ENCODE measurements at places on chromosomes 1 and 21.
A peak's percentile ranks its signal among the peaks of the same experiment; 100 is the strongest.

- peak; percentile 69 for DNase-seq
Observed at GRCh38 chr1:45306319-45306718, 20.4 kb upstream of the HPDL start.

GRCh38 chr1:218969006-218969405 is 204.7 kb upstream of the LYPLAL1 start:
- DNase-seq, result no peak

DNA sequence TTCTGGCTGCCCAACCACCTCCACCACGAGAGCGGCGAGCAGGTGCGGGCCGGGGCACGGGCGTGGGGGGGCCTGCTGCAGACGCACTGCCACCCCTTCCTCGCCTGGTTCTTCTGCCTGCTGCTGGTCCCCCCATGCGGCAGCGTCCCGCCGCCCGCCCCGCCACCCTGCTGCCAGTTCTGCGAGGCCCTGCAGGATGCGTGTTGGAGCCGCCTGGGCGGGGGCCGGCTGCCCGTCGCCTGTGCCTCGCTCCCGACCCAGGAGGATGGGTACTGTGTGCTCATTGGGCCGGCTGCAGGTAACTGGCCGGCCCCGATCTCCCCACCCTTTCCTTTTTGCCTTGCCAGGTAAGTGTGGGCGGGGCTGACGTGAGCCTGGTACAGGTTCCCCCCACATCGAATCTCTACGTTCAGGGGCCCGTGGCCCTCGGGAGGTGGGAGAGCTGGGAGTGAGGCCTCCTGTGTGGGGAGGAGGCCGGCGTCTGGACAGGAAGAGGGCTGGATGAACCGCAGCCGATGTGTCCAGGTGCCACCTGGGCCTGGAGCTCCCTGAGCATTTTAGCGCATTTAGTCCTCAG is 51.7 kb downstream of the COL18A1 start:
- DNase-seq, result no peak

GRCh38 chr1:43405219-43405875 is 15.6 kb downstream of the SZT2 start:
- no peak for DNase-seq

GRCh38 chr1:17795836-17796645 is 40.9 kb downstream of the ACTL8 start:
- no peak for DNase-seq

- no peak for DNase-seq
Observed at GRCh38 chr1:150841626-150842025, 33.6 kb upstream of the CTSK start.

DNA sequence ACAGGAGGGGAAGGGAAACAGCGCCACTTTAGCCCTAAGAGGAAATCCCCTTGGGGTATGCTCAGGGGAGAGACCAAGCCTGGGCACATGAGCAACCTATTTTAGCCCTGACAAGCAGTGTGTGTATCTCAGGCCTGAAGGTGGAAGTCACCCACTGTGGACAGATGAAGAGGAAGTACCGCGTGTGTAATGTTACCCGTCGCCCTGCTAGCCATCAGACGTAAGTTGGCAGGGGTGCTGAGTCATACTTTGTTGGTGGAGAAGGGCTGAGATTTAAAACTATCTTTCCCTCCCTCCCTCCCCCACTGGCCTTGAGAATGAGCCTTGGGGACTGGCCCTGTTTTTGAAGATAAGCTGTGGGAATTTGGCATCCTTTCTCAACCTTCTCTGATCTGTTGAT is 11.2 kb downstream of the AGO1 start:
- DNase-seq, result peak; percentile 75

GRCh38 chr1:89605692-89606091 is 27.2 kb upstream of the LRRC8C start:
- no peak for DNase-seq

GRCh38 chr1:56535939-56536338 is 43.4 kb downstream of the PLPP3 start:
- DNase-seq, result no peak
